Activated T-helper 2 cell treated with anti-CD3 and anti-CD28 coated beads, Interferon-gamma antibody, Interleukin-2, Interleukin-4, amounts not matched to agents 10 μg/mL and 5 μg/mL and 100 μg/mL, durations not matched to agents 14 hours and 24 hours and 36 hours (primary cell): ENCODE measurements at places on chromosomes 4 and X. TPM values are rescaled to one million over a fixed set of nuclear protein-coding genes. Genes with fewer than 3 reads are reported as not detected.

DNA sequence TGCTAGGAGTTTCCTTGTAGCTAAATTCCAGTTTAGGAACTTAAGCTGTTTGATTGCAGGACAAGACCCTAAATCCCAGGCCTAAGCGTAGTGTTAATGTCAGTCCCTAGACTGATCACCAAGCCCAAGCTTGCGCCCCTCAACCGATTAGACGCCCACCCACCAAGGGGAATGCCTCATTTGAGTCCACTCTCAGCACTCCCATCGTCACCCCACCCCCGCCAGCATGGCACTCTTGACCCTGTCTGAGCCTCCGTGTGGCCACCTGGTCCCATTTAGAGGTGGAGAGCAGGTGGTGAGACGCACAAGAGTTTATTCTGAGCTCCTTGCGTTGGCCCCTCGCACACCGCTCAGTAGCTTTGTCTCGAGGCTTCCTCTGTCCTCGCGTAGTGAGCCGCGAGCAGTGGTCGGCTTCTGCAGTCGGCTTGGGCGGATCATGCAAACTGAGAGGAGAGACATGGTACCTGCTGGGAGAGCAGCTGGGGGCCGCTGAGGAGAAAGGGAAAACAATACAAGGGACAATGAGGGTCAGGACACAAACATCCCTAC lies 48.5 kb upstream of the ZNF157 start:
- no peaks in the 10 kb centered on the region for H3K36me3 ChIP-seq
- H3K4me3 ChIP-seq, result no peak overlapping the region
- DNase-seq, result no peak
- no peaks in the 10 kb centered on the region for H3K27me3 ChIP-seq
- no peaks in the 10 kb centered on the region for H3K4me1 ChIP-seq

The CACNA1F gene
- 0.23 and 0.32 TPM in 2 replicates for total RNA-seq

- peaks cover 29% of the 10 kb centered on the region for H3K36me3 ChIP-seq
- peak overlapping the region; percentile 34 for H3K27ac ChIP-seq
- peaks cover 43% of the 10 kb centered on the region for H3K4me1 ChIP-seq
- no peak overlapping the region for H3K4me3 ChIP-seq
Observed at GRCh38 chr4:88012647-88013046, 5.2 kb downstream of the PKD2 start.

DNA sequence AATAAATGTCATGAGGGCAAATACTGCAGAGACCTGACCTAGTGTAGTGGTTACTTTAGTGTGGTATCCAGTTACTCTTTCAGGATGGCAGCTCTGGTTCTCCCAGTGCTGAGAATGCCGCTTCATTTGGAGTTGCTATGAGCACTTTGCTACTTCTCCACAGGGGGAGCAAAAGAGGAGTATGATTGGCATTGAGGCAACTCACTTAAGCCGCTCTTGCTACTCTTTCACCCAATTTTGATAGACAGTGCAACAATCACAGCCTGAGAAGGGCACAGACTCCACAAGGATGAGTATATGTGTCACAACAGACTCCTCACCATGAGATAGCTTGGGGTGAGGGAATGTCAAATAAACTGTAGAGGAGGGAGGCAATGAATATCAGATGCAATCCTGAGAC lies 81.2 kb downstream of the NPY1R start:
- no peak for DNase-seq
- no peaks in the 10 kb centered on the region for H3K4me1 ChIP-seq
- no peaks in the 10 kb centered on the region for H3K36me3 ChIP-seq
- H3K4me3 ChIP-seq, result no peak overlapping the region

DNA sequence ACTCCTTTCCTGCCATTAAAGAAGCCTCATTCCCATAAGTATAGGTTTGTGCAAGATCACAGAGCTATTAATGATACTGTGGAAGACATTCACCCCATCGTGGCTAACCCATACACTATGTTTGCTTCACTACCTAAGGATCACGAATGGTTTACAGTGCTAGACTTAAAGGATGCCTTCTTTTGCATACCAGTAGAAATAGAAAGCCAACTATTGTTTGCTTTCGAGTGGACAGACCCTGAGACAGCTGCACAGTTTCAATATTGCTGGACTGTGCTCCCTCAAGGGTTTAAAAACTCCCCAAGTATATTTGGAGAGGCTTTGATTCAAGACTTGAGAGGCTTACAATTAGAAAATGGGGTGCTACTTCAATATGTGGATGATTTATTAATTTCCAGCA lies 16.0 kb upstream of the PAPSS1 start:
- H3K27me3 ChIP-seq, result peaks cover 18% of the 10 kb centered on the region
- DNase-seq, result no peak
- no peak overlapping the region for H3K4me3 ChIP-seq
